ENCODE measurements at places on chromosomes 16 and 17.

- no peak for DNase-seq
Observed at GRCh38 chr17:47872651-47873161, 21.7 kb upstream of the SP6 start.

DNA sequence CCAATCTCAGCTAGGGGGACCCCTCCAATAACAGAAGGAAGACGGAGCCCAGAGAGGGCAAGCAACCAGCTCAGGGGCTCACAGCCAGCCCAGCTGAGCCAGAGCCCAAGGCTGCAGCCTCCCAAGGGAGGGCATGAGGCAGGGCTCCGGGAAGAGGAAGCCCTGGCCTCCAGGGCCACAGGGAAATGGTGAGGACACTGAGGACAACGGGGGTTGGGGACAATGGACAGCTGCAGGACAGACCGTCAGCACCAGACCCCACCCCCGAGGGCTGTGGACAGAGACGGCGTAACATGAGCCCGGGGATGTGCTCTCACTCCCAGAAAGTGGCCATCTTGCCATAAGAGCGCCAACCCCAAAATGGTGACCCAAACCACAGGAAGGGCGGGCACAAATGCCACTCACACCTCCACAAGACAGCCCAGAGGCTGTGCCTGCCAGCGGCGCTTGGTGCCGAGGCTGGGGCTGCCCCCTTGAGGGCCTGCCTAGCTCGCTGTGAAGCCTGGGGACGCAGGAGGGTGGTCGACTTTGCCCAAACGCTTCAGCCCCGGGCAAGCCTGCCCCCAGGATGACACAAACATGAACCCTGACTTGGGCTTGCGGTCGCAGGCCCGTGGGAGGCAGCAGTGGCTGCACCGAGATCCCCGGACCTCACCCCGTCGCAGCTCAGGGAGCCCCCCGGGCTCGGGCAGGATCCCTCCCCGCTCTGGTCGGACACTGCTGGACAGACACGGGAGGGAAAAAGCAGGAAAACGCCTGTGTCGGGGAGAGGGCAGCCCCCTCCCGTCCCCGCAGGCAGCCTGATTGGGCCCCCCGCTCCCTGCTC, 10.5 kb downstream of the PIMREG start:
- DNase-seq: no peak

DNA sequence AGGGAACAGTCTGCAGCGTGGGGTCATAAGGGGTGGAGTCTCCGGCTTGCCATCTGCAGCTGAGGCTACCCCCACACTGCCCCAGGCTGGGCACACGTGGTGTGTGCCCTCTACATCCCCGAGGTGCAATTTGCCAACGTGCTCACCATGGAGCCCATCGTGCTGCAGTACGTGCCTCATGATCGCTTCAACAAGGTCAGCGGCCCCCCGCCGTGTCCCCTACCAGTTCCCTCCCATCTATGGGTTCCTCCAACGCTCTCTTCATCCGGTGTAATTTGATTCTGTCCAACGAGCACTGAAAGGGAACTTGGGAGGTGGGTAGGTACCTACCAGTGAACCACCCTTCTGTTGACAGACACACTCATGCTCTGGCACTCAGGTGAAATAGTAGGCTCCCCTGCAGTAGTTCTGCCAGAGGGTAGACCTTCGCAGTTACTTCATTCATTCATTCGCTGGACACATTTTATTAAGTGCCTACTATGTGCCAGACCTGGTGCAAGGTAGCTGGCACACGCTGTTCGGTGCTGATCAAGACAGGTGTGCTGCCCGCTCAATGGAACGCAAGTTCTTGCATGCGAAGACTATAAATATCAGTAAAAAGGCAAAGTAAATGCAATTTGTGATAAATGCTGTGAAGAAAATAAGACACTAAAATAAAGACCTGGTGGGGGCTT, 2.7 kb downstream of the MLLT6 start:
- no peak for DNase-seq

GRCh38 chr17:45222014-45222288, 266 bp downstream of the FMNL1 start:
- DNase-seq: no peak

DNA sequence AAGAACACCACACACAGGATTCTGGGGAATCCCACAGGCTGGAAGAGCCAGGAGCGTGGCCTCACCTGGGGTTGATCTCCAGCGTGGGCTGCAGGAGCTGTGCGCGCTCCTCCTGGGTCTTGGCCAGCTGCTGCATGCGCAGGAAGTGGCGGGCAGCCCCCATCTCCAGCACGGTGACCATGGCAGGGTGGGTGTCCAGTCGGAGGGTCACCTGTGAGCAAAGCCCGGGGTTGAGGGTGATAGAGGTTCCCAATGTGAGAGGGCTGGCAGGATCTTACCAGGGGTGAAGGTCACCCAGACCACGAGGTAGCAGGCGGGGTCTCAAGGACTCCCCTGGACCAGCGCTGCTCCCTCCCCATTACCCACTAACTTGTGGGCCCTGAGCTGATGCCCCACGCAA, 7.4 kb downstream of the DNASE1 start:
- no peak for DNase-seq

- DNase-seq: no peak
Observed at GRCh38 chr16:70571623-70572022, 48.0 kb downstream of the SF3B3 start.

DNA sequence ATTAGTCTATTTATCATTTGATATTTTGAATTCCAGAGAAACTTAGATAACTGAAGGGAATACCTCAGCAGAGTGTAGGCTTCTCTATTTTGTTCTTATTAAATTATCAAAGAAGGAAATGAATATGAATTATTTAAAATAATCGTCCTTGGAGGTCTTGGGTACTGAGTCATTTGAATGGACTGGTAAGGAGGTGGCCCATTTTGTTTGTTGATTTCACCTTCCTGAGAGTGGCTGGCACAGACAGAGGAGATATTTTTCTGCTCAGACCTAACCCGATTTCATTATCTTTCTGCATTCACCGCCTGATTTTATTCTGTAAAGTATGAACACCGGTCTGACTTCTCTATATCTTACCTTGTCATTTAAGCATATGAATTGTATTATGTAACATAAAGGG, 88.0 kb downstream of the USP22 start:
- DNase-seq: no peak

DNA sequence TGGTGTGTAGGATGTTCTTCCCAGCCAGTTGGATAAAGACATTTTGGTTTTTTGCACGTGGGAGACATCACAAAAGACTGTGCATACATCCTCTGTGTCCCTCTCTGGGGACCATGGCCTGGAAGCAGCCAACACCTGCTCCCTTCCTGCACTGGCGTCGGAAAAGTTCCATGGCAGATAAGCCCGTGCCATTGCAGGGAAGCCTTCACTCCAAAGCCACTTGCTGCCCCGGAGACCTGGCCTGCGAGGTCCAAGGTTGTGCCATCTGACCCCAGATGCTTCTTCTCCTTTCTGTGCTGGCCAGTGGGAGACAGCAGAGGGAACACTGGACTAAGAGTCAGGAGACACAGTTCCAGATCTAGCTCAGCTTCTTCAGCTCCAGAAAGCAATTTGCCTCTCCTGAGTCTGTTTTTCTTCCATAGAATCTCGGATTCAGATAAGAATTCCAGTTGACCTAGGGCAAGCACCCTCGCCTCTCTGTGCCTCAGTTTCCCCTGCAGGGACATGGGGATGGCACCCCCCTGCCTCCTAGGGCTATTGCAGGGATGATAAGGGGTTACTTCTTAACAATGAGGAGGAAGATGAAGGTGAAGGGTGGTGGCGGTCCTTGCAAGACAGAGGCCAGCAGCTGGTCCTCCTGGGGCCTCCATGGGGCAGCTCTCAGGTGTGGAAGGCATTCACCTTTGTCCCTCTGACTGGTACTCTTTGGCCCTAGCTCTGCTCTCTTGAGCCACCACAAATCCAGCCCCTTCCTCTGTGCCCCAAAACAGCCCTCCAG, 134.2 kb downstream of the CMIP start:
- no peak for DNase-seq

DNA sequence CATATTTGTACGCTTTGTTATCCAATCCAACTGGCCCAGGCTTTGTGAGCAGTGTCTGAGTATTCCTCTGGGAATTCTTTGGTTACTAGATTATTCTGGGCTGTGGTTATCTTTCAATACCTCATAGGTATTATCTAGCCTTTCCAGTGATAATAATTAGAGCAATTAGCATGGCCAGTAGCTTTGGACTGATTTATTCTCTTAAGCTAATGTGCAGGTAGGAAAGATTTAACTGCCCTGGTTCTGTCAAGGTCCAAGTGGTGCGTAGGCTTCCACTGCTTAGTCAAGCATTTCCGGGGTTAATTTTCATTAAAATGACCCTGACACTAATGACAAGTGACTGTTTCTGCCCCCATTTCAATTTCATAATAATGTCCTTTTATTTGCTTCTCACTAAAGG, 54.2 kb upstream of the PMFBP1 start:
- no peak for DNase-seq

DNA sequence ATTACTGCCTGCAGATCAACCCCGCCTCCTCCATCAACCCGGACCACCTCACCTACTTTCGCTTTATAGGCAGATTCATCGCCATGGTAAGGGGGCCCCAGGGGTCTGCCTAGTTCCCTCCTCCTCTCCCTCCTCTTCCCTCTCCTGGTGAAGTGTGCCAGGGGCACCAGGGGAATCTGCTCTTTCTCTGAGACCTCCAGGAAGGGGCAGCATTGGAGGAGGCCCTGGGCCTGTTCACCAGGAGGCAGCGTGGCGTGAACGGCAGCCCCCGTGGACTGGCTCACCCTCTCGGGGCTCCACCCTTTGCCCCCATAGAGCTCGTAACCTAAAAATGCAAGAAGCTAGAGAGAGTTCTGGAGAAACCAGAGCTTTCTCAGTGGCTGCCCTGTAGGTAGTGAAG, 17.1 kb upstream of the CLEC18A start:
- no peak for DNase-seq

- no peak for DNase-seq
Observed at GRCh38 chr16:89498839-89499238, 8.5 kb upstream of the ANKRD11 start.

- DNase-seq: no peak
Observed at GRCh38 chr17:61466246-61466645, 14.0 kb downstream of the TBX4 start.

DNA sequence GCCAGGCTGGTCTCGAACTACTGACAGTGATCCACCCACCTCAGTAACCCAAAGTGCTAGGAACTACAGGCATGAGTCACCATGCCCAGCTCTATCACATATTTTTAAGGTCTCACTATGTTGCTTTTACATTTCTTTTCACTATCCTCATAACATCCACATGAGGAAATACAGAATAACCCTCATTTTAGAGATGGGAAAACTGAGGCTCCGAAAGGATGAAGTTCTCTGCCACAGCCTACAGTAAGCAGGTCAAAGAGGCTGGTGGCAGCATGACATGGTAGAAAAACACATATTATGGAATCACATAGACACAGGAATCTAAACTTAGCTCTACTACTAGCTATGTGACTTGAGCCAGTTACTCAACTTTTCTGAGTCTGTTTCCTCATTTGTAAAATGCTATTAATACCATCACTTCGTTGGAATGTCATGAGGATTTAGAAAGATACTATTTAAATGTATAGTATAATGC, 32.2 kb downstream of the APPBP2 start:
- no peak for DNase-seq

- DNase-seq: peak; percentile 36
Observed at GRCh38 chr16:83813823-83814658, 6.3 kb downstream of the HSBP1 start.

DNA sequence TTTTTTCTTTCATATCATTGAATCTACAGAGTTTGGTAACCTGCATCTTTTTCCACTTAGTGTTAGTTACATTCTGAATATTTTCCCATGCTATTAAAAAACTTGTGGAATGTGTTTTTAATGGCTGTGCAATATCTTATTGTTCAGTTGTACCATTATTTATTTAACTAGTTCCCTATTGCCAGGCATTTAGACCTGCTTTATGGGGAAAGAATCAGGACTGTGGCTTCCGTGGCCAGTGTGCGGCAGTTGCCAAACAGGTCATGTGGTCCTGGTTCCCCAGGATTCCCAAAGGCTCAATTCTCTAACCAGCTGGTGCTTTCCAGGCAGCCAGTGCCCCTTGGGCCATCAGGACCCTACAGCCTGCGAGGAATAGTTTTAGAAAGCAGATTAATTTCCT, 30.8 kb downstream of the NDEL1 start:
- DNase-seq: no peak

All from tibial nerve (tissue), 4 donors.